ENCODE measurements at places on chromosomes 1 and 21.
A peak's percentile ranks its signal among the peaks of the same experiment; 100 is the strongest.

GRCh38 chr1:207032528-207033017, at the start of gene C1orf116:
Gene C1orf116 (minus strand): TSS chr1:207032756. CDS start chr1:207027598, 5,158 bp downstream.
- DNase-seq: no peak

GRCh38 chr1:9166289-9167235, 37.7 kb upstream of the GPR157 start:
- DNase-seq: no peak

DNA sequence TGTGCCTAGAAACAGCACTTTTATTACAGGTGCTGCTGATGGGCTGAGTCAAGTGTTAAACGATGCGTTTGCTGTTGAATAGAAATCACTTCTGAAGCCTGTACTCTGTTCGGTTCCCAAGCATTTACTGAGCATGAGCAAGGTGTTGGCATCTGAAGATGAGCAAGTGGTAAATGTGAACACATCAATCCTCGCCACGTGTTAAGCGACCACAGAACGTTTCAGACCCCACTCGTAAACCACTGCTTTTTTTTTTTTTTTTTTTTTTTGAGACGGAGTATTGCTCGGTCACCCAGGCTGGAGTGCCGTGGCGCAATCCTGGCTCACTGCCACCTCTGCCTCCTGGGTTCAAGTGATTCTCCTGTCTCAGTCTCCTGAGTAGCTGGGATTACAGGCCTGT, 241.2 kb downstream of the SETD4 start:
- DNase-seq: no peak

DNA sequence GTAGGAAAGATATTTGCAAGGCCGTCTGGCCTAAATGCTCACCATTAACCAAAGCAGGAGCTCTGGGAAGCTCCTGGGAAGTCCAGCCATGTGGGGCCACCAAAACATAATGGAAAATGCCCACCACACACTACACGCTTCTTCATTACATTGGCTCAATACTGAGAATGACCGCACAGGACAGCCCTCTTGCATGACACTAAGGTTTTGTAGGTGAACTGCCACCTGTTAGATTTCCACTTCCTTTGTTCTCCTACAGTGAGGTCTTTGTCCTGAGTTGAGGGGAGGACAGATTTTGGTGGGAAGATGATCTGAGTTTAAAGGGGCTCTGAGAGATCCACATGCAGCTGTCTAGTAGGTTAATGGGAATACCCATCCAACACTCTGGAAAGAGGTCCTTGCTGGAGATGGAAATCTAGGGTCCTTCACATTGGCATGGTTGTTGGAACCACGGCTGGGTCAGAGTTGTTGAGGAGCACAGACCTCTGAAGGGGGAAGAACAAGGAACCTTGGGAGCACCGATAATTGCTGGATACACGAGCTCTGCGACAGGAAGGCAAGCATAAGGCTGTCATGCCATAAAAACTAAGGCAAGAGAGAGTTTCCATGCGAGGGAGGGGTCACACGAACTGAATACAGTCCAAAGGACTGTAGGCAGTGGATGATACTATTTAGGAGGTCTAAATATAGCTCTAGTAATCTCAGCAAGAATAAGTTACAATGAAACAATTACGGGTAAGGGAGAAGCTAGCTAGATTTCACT, 105.5 kb upstream of the IRF2BP2 start:
- DNase-seq: no peak

DNA sequence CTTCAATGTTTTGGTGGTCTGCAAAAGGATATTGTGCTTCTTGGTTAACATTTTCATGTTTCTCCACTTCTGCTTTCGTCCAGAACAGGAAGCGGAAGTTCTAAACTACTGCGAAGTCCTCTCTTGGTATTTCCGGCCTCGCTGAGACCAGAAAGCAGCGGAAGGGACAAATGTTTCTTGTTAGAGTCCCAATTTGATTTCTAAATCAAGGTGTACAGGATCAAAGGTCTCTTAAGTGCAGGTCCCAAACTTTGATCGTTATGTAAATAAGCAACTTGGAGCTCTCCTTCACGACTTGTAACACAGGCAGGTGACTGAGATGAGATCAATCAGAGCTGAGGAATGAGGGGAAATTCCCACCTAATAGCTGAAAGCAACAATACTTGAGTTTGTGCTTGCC, 40.1 kb upstream of the HMCN1 start:
- peak; percentile 12 for DNase-seq
